Activated CD8-positive, alpha-beta memory T cell treated with anti-CD3 and anti-CD28 coated beads for 48 hours (primary cell): ENCODE measurements at places on chromosomes 16 and 17.

DNA sequence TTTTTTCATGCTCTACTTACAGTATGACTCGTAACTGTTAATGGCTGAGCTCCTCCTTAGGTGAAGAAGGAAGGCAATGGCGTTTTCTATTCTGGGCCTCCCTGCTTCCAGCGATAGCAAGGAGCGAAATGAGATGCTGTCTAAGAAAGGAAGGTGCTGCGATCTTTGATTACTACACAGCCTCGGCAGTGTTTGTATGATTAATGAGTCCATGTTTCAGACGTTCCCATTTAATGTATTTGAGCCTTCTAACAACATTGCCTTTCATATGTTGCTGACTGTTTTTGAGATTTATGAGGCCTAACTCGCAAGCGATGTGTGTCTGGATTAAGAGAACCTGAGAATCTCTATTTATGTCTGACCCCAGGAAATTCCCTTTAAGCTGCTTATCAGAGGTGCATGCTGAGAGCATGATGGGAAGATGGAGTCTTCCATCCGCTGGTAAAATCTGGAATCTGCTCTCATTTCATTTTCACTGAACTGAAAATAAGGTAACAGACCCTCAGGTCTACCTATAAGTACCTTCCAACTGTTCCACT lies 403.4 kb downstream of the WWOX start:
- no peak for DNase-seq

DNA sequence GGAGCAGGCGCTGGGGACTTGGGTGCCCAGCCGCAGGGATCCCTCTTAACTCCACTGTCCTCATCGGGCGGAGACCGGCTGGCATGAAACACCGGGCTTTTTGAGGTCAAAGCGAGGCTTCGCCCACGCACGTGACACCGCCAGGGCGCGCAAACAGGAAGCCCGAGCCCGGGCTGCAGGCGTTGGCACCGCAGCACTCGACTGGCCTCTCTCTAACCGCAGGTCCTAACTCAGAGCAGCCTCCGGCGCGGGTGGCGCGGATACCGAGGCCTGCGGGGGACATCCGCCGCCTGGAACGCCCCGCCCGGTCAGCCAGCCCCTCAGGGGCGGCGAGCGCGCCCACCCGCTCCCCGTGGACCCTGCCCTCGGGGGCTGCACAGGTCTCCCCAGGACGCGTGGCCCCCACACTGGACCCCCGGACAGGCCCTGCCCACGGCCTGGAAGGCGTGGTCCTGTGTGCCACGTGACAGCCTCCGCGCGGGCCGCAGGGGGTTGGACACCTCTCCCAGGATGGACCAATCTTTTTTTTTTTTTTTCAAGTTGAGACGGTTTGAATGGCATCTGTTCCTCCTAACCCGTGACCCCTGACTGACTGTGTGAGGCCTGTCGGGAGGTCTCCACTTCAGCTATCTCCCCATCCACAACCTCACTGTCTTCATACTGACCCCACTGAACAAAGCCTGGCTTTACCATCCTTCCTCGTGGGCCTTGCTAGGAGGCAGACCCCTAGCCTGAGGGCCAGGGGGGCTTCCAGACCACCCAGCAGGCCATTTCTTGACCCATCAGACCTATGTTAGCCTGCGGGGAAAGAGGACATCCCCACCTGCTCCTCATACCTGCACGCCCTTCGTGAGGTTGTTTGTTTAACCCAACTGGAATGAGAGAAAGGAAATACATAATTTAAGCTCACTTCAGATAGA lies 8.4 kb upstream of the SLC47A2 start:
- peak; percentile 10 for DNase-seq

DNA sequence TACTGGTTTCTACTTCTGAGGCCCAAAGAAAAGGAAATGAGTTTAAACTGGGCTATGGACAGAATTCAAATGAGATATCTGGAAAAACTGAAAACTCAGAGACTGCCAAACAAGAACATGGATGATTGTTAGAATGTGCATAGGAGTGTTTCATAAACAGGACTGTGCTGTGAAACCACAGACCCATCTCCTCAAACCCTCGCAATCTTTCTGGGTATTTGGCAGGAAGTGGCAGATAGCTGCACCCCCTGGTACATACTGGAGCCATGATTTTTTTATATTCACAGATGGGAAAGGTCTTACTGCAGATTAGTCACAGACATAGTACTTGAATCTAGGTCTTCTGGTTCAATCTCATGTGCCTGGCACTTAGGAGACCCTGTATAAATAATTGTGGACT lies 145.0 kb downstream of the CCDC182 start:
- DNase-seq, result no peak

- DNase-seq, result no peak
Observed at GRCh38 chr17:66399441-66399840, 97.0 kb downstream of the PRKCA start.

DNA sequence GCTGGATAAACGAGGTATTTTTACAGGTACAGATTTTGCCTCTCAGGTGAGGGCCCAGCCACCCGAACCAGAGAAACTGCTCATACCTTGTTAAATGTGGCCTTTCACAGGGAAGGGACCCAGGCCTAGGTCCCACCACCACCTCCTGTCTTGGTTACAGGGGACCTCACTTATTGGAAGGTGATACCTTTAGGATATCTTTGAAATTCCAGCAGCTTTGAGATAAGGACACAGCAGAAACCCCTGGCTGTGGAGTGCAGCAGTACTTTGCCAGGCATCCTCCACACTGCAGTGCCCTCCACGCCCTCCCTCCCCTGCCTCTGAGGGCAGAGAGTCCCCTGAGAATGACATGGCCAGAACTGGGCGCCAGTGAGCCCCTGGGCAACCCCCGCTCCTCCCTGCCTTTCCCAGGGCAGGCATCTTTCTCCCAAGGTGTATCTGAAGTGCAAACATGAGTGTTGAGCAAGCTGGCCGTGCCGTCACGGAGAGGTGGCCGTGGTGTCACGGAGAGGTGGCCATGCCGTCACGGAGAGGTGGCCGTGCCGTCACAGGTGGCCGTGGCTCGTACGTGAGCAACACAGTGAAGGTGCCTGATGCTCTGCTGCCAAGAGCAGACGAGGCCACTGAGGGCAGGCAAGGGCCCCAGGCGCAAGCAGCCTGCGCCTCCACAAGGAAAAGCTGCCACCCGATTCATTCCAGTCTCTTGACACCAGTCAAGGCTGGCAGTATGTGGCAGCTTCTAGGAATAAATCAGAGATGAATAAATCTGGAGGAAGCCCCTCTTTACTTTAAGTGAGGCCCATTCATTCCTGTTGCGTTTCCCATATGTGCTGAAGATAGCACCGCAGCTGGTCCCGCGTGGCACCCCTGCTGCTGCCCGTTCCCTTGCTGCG lies 134.5 kb upstream of the CHMP6 start:
- DNase-seq, result no peak

GRCh38 chr17:36507266-36507665 lies 20.8 kb downstream of the ZNHIT3 start:
- DNase-seq, result no peak

DNA sequence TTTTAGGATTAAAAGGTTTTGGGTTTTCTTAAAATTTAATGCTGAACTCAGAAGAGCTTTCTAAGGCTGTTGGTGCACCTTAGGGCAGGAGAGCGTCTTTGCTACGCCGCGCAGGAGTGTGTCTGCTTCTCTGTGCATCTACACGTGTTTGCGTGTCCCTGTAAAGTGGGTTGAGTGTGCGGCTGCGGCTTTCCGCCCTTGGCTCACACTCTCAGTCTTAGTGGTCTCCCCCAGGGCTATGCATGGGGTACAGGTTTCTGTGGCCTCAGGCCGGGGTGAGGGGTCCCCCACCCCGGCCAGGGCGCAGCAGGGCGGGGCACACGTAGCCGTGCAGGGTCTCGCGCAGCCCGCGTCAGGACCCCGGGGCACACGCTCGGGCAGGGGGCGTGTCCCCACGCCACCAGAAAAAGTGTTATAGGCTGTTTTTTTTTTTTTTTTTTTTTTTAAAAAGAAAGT lies 727 bp upstream of the TENT4B start:
- peak; percentile 56 for DNase-seq

DNA sequence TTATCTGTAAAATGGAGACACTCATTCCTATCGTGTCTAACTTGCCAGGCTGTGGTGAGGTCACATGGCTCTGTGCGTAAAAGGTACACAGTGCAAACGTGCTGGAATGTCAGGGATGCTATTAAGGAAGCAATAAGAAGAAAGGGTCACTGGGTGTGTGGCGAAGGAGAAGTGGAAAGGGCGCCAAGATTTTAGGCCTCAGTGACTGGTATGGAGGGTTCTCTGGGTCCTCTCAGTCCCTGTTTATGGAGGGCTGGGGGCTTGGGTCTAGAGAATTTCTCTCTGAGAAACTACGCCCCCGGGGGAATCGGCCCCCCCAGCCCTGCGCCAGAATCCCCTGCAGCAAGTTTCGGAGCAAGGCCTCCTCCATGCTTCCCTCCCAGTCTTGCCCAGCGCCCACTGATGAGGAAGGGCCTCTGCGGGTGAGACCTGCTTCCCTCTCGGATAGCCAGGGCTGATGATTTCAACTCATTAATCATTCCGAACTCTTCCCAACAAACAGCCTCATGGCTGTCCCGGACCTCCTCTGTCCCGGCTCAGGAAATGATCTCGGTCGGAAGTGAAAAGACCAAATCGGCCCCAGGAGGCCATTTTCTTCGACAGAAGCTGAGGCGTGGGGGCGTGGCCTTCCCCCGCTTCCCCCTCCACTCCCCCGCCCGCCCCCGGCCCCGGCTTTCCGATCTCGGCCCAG lies 1.2 kb upstream of the HEXIM1 start:
- peak; percentile 37 for DNase-seq

- no peak for DNase-seq
Observed at GRCh38 chr17:65598746-65599145, 37.3 kb upstream of the AXIN2 start.

DNA sequence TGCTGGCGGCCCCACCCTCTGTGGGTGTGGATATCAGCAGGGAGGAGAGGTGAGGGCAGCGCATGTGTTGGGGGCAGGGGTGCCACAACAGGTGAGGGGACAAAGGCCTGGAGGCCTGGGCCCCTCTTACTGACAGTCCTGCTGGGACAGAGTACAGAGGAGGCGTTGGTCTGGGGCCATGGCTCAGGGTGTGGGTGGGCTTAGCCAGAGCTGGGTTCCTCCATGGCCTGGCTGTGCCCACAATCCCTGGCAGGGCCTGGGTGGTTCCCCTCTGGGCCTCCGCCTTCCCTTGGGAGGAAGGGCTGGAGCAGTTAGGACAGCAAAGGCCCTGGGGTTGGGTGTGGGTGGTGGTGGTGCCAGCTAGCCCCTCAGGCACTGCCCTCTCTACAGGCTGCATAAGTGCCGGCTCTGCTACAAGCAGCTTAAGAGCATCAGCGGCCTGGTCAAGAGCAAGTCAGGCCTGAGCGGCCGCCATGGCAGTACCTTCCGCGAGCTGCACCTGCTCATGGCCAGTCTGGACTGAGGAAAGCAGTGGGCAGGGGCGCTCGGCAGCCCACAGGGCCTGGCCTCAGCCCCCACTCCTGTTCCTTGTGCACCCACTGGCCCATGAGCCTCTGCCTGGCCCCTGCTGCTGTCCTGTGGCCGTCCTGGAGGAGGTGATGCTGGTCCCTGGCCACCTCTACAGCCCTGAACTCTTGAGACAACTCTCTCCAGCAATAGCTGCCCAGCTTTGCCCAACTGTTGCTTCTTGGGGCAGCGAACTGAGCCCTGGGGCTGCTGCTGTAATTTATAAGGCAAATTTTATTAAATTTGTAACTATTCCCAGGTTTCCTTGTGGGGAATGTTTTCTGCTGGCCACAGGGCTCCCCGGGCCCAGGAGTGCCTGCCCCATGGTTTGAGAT lies 21.1 kb downstream of the KATNB1 start:
- DNase-seq, result no peak

- no peak for DNase-seq
Observed at GRCh38 chr16:24646646-24646995, 82.8 kb upstream of the TNRC6A start.

DNA sequence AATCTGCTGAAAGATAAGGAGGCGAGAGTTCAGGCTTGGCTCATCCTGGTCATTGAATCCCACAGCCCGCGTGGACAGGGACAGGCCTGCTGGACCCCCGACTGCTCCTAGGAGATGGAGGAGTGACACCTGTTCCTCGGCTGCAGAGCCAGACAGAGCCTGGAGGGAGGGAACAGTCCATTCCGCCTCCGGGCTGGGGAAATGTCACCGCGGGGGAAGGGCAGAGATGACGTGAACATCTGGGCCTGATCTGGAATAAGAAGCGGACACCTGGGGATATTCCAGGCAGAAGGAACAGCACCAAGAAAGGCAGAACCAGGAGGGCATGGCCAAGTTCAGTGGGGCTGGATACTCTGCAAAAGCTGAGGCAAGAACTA lies 1.5 kb downstream of the ZNF747 start:
- DNase-seq, result no peak

GRCh38 chr16:12531937-12532336 lies 271.8 kb downstream of the CPPED1 start:
- DNase-seq, result no peak

DNA sequence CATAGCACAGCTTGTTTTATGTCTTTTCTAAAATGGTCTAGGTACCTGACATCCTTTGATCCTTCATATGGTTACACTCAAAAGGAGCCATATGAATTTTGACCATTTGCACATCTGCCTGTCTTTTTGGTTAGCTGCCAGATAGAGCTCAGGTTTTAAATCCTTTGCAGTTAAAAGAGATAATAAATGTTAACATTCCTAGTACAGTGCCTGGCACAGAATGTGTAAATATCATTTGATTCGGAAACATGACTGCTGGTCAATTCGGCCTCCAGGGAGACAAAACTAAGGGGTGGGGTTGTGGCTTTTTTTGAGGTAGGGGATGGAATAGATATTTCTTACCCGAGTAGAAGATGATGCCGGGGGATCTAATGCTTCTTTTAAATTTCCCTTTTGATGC lies 64.2 kb downstream of the FTO start:
- DNase-seq, result no peak

GRCh38 chr17:63437287-63438091 lies 8.6 kb downstream of the CYB561 start:
- no peak for DNase-seq

- DNase-seq, result no peak
Observed at GRCh38 chr17:1627182-1627981, 1.3 kb downstream of the SLC43A2 start.

DNA sequence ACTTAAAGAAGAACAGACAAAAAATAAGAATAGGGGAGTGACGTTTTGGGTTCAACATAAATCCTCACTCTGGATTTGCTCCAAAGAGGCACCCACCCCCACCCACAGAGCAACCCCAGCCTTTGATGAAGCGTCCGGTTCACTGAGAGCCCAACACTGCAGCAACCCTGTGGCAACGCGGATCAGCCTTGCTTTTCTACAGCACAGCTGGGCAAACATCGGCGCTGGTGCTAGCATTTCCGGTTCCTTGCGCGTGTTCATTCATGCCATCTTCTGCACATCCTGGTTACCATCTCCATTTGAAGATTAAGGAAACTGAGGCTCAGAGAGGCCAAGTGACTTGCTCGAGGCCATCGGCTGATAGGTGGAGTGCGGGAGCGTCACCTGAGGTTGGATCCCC lies 8.7 kb upstream of the GINS2 start:
- DNase-seq, result no peak
